ENCODE measurements at places on chromosomes 7 and 10.

DNA sequence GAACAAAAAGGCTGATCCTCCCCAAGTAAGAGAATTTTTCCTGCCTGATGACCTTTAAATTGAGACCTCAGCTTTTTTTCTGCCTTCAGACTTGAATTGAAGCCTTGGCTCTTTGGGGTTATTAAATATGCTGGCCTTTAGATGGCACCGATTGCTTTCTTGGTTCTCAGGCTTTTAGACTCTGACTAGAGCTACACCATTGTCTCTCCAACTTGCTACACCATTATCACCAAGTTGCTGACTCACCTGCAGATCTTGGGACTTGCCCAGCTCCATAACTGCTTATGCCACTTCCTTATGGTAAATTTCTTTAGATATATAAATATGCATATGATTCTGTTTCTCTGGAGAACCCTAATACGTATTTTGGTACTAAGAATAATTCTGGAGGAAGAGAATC is 3.1 kb upstream of the ABCA13 start:
- DNase-seq: no peak

DNA sequence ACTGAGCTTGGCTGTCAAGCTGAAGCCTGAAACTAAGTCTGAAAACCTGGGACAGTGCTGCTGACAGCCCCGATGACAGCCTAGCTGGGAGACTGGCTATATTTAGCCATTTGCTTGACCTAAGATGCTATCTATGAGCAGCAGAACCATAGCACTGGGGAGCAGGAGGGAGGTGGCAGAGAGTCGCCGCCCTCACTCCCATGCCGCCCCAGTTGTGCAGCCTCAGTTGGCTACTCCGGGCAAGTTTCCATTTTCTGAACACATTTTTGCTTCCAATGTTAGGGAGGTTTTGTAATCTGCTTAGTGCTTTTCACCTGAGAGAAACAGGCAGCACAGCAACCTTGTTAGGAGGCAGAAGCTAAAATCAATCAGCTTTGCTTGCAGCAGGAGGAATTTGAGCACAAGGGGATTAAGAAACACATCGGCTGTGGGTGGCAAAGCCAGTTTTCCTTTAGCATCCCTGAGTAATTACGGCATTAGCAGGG is 20.4 kb upstream of the C10orf71 start:
- no peak for DNase-seq

- no peak for DNase-seq
Observed at GRCh38 chr10:93865794-93866425, 27.9 kb upstream of the SLC35G1 start.

GRCh38 chr10:79116368-79116767 is 47.6 kb downstream of the ZMIZ1 start:
- DNase-seq: no peak

All from activated T-cell treated with anti-CD3 and anti-CD28 coated beads, Interleukin-2, amount 50 U/mL, for 48 hours (primary cell).